Kidney (tissue), 22 donors: ENCODE measurements at places on chromosomes 7 and 10. TPM values are rescaled to one million over a fixed set of nuclear protein-coding genes. Genes with fewer than 3 reads are reported as not detected.

Gene PPRC1
- 32.1 TPM for total RNA-seq

Gene KIF20B
- 7.3 TPM for total RNA-seq

Gene NPFFR1
- total RNA-seq = 0.09 TPM

Gene MCM10
- 0.50 TPM for total RNA-seq

Gene CEP55
- total RNA-seq = 0.88 TPM

Gene CPA4
- total RNA-seq = 1.1 TPM

Gene OR6B1
- not detected for total RNA-seq

Gene CREB5
- total RNA-seq = 27.2 TPM

Gene AKR1C8
- 0.66 TPM for total RNA-seq

Gene MDH2
- 130 TPM for total RNA-seq
